ENCODE measurements at places on chromosomes 3 and 15. TPM values are rescaled to one million over a fixed set of nuclear protein-coding genes. Genes with fewer than 3 reads are reported as not detected.

GRCh38 chr3:20924646-20925385, 738.8 kb upstream of the SGO1 start:
- DNase-seq = no peak

PTH1R gene
- total RNA-seq = not detected

GMNC gene
- total RNA-seq = not detected

GRCh38 chr3:183254487-183255347, 1.7 kb downstream of the B3GNT5 start:
- no peak for DNase-seq

DNA sequence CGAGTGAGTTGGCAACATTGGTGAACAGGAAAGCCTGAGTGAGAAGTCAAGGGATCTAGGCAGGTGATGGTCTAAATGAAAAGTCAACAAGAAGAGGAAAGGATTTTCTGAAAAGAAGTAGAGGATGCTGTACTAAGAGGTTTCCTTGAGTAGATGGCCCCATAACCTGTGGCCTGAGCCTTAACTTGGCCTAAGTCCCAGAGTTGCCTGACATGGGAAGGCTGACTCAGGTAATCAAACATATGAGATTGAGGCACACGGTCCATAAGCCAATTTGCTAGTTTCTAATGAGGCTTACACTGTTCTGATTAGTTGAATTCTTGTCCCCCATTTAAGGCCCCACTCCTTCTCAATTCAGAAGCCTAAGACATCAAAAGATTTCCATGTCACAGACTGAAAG, 262.5 kb upstream of the LMCD1 start:
- no peak for DNase-seq

CHRM5 gene
- not detected for total RNA-seq

- DNase-seq = no peak
Observed at GRCh38 chr3:164478323-164478722, 600.0 kb downstream of the SI start.

- peak; percentile 33 for DNase-seq
Observed at GRCh38 chr15:80613762-80614365, 81.2 kb upstream of the ABHD17C start.

LSAMP gene
- not detected for total RNA-seq

DNA sequence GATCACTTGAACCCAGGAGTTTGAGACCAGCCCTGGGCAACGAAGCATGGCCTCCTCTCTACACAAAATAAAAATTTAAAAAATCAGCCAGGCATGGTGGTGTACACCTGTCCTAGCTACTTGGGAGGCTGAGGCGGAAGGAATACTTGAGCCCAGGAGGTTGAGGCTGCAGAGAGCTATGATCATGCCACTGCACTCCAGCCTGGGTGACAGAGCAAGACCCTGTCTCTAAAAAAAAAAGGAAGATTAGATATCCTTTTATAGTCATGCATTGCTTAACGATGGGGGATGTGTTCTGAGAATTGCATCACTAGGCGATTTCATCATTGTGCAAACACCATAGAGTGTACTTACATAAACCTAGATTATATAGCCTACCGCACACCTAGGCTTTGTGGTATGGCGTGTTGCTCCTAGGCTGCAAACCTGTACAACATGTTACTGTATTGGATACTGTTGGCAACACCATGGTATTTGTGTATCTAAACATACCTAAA, 12.6 kb downstream of the ALAS1 start:
- no peak for DNase-seq

DNA sequence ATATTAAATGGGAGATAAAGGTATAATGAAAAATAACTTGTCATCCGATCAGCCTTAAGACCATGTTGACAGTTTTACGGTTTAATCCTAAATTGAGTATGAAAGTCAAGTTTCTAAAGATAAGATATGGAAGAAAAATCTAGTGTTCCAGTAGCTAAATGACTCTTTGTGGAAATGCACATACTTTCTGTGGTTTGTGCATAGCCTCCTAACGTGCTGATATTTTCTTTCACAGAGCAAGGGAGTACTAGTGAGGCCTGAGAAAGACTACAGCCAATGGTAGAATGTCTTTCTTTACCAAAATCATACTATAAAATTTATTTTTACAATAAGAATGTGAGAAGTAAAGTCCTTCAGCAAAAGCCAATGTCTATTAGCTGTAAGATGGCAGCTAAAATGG, 430.6 kb upstream of the RGMA start:
- no peak for DNase-seq

DNA sequence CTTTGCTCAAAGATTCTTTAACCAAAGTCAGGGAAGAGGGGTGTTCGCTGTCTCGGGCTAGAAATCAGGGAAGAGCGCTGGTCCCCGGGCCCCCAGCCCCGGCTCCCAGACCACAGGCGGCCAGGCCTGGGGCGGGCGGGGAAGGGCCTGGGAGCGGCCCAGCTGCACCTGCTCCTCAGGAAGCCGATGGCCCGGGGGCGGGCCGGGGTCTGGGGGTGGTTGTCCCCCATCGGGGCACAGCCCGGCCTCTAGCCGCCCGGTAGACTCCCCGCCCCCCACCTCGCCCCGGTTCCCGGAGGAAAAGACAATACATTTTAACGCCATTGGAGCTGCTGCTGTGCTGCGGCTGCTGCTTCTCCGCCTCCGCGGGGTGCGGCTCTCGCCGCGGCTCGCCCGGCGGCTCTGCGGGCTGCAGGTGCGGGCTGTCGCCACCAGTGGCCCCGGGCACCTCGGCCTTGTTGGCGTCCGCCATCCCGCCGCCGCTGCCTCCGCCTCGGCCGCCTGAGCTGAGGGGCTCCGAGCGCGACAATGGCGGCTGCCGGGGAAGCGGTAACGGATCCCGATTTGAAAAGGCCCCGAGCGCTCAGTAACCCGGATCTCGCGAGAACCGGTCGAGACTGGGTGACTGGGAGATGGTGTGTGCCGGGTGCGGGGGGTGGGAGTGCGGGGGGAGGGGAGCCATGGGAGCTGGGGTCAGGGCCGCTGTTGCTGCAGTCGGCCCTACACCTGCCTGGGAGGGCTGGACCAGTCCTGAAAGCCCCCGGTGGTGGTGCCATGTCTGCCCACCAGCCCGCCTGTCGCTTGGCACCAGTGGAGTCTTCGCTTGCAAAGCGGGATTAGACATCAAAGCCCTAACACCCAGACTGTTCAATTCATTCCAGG, at the start of gene MYEF2:
Gene MYEF2, minus strand, starts transcription at position 530 of the 882 bp plus-strand sequence. Its CDS starts 58 bp downstream, at position 472.
- DNase-seq = peak; percentile 85

- no peak for DNase-seq
Observed at GRCh38 chr3:175107231-175107630, 248.1 kb downstream of the NAALADL2 start.

- peak; percentile 62 for DNase-seq
Observed at GRCh38 chr3:30638685-30639412, 32.4 kb downstream of the TGFBR2 start.

DNA sequence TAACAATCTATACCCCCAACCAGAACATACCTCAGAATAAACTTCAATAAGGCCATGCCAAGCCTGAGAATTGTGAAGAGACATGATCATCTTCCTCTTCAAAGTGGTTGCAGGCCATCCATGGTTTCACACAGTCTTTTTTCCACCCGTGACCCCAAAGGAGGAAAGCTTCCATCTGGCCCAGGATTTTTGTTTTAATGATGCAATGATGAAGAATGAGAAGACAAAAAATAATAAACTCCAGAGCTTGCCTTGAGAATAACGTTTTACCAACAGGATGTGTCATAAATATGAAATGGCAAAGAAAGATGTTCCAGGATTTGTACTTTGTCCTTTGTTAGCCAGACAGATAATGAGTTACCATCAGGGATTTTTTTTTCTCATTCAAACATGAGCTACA, 201.9 kb downstream of the WNT5A start:
- no peak for DNase-seq

DNA sequence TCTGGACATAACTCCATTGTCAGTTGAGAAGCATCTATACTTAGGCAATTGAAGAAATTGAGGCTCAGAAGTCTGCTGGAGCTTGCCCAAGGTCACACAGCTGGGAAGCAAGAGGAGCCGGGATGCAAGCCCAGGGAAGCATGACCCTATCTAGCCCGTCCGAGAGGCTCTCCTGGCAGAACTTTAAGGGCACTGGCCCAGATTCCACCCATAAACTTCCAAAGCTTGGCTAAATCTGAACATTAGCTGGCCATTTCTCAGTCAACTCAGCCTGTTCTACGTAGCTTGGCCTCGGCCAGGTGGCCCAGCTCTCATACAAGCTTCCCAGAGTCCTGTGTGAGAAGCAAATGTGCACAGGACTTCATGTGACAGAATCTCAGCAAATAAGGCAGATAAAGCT, 75.8 kb downstream of the LRIG1 start:
- no peak for DNase-seq

DNA sequence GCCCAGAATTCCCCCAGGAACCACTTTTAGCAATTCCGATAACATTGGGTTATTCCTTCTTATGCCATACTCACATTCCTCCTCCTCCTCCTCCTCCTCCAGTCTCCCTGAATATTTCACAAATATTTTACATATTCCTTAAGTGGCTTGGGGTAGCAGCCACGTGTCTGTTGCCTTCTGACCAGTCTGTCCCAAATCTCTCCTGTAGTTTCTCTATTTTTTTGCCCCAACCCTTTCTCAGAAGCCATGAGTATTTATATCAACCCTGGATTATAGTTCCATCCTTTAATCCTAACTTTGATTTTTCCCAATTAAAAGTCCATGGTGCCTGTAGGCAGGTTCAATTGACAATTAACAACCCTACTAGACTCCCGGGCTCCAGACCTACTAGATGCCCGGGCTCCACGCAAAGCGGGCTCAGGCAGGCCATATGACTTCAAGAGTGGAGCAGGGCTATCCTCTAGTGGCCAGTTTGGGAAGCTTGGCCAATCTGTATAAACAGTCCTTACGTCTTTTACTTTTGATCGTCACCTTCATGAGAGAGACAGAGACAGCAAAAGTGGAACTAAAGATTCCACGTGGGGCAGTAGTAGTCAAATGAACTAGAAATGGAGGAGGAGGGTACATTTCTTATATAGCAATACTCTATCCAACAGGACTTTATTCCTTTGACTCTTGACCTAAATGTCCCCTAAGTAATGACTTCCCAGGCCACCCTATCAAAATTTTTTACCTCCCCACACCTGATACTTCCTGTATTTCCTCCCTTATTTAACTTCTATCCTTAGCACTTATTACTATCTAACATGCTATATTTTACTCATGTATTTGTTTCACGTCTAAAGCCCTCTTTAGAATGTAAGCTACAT, 69.7 kb downstream of the USF3 start:
- DNase-seq = no peak

CCDC13 gene
- 0.35 TPM for total RNA-seq

- no peak for DNase-seq
Observed at GRCh38 chr3:117104381-117104780, 394.8 kb downstream of the TUSC7 start.

CFAP44 gene
- 3.4 TPM for total RNA-seq
